ENCODE measurements at places on chromosomes 5 and 9. TPM values are rescaled to one million over a fixed set of nuclear protein-coding genes. Genes with fewer than 3 reads are reported as not detected.

G3BP1 gene
- 331 TPM for total RNA-seq

FAM53C gene
- 22.8 TPM for total RNA-seq

SAPCD2 gene
- 10.4 TPM for total RNA-seq

GHR gene
- 2.8 TPM for total RNA-seq

CDH9 gene
- not detected for total RNA-seq

TIMD4 gene
- not detected for total RNA-seq

PBX3 gene
- total RNA-seq = 16.6 TPM

N4BP3 gene
- 0.85 TPM for total RNA-seq

CDC25C gene
- total RNA-seq = 1.1 TPM

OBP2A gene
- total RNA-seq = not detected

SLC36A2 gene
- not detected for total RNA-seq

DYNC2I2 gene
- total RNA-seq = 81.9 TPM

IL4 gene
- not detected for total RNA-seq

JAKMIP2 gene
- under 0.01 TPM for total RNA-seq

PCDH1 gene
- total RNA-seq = 0.77 TPM
